ENCODE measurements at places on chromosomes 3 and 15.

DNA sequence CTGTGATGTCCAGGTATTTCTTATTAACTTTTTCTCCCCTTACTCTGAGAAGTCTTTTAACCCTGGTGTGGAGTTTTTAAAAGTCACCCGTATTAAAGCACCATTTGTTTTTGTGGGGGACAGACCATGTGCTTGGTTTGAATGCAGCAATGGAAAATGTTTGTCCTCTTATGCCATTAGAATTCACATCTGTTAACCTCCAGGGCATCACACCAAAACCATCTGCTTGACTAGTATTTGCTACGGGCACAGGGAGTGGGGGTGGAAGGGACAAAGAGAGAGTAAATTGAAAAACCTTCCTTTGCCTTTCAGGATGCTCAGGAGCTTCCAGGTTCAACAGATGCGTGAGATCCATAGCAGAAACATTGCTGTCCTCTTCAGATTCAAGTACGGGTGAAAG, 61.4 kb upstream of the GOLGA8B start:
- no peak for DNase-seq

- no peak for DNase-seq
These were observed 162.8 kb downstream of the CD47 start for GRCh38 chr3:107928084-107928445.

DNA sequence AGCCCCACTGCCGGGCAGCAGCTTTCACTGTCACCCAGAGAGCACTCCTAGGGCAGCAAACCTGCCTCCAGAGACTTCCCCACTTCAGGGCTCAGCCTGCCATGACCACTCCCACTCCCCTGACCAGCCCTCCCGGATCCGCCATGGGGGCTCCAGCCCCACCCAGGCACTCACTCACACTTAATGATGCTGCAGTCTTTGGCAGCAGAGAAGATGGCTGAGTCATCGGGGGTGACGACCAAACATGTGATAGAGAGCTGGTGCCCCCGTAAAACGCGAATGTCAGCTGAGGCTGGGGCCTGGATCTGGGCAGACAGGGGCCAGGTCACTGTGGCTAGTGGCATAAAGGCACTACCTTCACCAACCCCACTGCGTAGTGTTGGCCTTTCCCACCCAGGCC, 4.7 kb downstream of the RRP9 start:
- DNase-seq = no peak

DNA sequence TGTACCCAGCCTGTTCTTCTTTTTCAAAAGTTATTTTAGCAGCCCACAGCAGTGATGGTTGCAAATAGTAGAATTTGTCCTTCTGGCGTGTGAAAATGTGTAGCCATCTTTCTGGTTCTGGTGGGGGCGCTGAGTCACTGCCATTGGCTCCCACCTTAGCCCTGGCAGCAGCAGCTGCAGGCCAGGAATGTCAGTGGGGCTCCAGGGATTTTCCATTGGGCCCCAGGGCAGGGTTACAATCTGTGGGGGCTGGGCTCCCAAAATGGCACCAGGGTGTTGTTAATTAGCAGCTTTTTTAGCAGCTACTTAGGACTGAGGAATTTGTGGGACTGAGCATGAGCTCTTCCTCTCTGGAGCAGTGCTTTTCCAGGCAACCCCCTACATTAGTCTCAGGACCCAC, 38.9 kb downstream of the TOPAZ1 start:
- no peak for DNase-seq

GRCh38 chr3:106823701-106824100, 553.5 kb upstream of the CCDC54 start:
- no peak for DNase-seq

GRCh38 chr3:180265551-180265950, 228.8 kb upstream of the PEX5L start:
- no peak for DNase-seq

GRCh38 chr3:29465836-29466235, 185.0 kb downstream of the RBMS3 start:
- no peak for DNase-seq
